ENCODE measurements at places on chromosomes 3 and 15.

- no peak for DNase-seq
These were observed 762.4 kb upstream of the DPPA4 start for GRCh38 chr3:110099711-110100110.

DNA sequence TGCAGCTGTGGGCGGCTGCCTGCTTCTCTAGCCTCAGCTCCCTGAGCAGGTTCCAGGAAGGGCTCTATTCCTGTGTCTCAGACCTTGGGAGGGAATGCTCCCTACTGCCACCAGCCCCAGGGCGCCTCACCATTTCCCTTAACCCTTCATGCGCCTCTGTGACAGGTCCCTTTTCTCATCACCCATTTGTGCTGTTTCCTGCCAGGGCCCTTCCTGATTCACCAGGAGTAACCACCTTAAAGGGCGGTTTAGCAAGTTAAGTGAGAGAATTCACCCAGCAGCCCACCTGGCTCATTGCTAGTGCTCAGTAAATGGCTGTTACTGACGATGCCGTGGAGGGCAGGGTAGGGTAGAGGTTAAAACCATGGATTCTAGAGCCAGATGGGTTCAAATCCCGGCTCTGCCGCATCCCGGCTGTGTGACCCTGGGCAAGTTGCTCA lies 87.8 kb downstream of the WNT7A start:
- no peak for DNase-seq

- DNase-seq: peak; percentile 89
These were observed 6.6 kb upstream of the SCAP start for GRCh38 chr3:47482366-47482765.

DNA sequence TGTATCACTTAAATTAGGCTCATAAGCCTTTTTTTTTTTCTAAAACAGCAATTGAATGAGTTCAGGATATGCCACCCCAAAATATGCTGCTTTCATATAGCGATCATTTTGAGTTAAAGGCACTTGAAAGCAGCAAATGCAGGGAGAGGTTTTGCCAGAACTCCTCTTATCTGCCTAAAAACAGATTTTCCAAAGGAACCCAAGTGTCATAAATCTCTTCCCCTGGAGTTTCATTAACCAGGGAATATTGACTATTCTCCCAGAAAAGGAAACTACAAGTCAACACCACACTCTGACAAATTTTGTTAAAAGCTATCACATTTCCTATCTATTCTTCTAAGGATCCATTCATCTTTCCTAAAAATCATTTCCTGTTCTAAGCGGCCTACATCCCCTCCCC lies 11.3 kb downstream of the DNAAF4 start:
- no peak for DNase-seq

DNA sequence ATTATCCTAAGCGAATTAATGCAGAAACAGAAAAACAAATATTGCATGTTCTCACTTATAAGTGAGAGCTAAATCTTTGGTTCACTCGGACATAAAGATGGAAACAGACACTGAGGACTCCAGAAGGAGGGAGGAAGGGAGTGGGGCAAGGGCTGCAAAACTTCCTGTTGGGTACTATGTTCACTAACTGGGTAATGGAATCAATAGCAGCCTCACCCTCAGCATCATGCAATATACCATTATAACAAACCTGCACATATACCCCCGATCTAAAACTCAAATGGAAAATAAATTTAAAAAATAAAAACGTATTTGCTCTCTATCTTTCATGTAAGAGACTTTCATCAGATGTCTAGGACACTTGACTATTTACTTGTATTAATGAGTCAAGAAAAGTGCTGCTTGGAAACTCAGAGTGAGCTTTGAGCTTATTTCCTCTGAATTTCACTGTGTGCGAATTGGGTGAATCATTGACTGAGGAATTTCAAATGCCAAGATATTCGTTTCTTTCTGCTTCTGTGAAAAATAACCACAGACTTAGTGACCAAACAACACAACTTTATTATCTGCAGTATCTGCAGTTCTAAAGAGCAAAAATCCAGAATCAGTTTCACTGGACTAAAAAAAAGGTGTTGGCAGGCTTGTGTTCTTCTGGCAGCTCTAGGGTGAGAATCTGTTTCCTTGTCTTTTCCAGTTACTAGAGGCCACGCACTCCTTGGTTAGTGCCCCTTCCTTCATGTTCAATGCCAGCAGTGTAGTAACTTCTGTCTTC lies 18.4 kb downstream of the TM4SF18 start:
- no peak for DNase-seq

DNA sequence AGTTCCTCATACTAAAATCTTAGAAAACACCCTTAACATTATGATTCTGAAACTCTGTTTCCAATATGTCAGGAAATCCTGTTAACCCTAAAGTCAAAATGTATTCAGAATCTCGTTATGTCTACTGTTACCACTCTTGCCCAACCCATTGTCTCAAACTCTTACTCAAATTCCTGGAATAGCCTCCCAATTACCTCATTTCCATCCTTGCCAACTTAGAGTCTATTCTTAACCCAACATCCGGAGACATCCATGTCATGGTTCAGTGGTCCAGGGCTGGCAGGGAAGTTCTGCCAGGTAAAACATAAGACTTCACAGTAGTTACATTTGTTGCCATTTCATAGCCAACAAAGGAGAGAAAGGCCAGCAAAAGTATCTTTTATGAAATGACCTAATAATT lies 593.9 kb downstream of the PYDC2 start:
- no peak for DNase-seq

DNA sequence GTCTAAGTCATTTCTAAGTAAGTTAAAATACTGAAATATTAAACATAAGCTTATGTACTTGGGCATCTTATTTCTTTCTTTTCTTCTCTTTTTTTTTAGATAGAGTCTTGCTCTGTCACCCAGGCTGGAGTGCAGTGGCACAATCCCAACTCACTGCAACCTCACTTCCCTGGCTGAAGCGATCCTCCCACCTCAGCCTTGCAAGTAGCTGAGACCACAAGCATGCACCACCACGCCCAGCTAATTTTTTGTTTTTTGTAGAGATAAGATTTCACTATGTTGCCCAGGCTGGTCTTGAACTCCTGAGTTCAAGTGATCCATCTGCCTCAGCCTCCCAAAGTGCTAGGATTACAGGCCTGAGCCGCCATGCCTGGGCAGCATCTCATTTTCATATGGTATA lies 16.0 kb upstream of the ZNF710 start:
- no peak for DNase-seq

GRCh38 chr3:77795013-77795412 lies 755.1 kb downstream of the ROBO2 start:
- no peak for DNase-seq

DNA sequence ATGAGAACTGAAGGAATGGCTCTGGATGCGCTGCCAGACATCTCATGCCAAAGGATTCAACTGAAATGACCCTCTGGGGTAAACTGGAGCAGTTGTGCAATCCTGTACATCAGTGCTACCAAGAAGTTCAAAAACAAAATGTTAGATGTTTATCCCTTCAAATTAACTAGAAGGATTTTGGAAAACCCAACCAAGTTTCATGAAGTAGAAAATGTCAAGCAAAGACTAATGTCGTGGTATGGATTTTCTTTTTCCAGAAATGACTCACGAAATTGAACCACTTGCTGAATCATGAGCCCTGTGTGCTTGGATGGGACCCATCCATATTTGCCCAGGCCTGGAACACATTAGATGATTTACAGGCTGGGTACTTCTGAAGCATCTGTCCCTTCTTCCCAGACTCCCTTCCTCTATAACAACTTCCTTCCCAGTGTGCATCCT lies 101.6 kb downstream of the LRTM1 start:
- DNase-seq: no peak

DNA sequence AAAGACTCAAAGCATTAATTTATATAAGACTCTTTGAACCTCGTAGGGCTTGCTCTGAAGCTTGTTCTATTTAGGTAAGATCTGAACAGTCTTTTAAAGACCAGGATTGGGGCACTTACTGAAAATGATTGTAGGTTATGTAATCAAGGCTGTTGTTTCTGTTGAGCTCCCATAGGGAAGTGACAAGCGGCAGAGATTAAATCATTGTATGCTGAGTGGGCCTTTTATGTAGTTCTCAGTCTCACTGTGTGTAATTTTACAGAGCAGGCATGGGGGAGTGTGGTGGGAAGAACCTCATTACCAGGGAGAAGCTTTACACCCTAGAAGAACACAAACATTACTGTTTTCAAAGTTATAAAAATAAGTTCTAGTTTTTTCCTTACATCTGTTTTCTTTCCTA lies 160.0 kb upstream of the SNTN start:
- DNase-seq: no peak

DNA sequence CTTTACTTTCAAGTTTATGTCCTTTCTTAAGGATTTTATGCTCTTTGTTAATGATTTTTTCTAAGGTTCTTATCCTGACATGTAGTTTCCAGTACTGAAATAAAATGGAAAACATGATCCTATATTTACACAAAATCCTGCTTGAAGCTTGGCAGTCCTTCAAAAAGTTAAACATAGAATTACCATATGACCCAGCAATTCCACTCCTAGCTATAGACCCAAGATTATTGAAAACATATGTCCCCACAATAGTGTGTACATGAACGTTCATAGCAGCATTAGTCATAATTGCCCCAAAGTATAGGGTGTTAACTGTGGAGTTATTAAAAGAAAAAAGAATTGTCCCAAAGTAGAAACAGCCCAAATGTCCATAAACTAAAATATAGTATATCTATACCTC lies 33.2 kb downstream of the ITGB5 start:
- DNase-seq: no peak

DNA sequence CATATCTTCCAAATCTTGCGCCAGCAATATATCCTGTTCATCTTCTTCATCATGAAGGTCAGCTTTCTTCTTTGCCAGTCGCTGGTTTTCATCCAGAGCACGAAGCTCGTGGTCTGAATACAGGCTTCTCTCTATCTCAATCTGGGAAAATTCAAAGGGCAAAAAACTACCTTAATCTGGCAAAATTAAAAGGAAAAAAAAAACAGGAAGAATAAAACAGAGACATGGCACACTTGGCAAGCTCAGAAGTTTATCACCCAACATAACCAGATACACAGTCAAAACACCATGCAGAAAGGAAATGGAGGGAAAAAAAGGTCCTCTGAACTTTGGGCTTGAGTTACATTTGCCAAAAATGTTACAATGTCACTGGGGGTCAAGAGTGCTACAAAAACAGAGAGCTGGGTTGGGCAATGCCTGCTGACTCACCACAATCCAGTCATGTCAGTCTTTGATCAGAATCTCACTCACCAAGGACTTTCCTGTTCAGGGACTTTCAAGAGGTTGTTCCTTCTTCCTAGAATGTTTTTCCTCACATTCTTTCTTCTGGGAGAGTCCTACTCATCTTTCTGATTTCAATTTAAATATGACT lies 1.5 kb downstream of the MRPL46 start:
- no peak for DNase-seq

DNA sequence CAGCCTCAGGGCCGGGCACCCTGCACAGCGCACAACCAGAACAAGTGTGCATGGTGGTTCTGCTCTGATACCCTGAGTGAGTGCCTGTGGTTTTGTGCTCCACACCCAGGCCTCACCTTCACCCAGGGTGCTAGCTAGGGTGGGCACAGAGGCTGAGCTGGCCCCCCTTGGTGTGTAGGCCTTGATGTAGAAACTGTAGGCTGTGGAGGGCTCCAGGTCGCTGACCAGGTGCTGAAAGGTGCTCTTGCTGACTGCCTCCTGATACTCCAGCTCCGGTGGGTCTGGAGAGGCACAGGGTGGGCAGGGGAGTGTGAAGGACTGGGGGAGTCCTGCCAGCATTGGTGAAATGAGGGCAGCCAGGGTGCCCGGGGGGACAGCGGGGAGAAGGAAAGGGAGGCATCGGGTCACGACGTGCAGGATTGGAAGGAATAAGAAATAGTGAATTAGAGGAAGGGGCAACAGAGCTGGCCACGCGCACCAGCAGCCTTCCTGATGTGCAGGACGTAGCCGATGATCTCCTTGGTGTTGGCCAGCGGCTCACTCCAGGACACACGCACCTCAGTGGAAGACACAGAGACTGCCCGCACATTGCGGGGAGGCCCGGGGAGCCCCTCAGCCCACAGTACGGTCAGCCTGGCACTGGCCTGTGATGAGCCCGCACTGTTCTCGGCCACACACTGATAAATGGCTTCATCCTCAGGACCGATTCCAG lies 26.6 kb downstream of the RNU5B-1 start:
- no peak for DNase-seq

DNA sequence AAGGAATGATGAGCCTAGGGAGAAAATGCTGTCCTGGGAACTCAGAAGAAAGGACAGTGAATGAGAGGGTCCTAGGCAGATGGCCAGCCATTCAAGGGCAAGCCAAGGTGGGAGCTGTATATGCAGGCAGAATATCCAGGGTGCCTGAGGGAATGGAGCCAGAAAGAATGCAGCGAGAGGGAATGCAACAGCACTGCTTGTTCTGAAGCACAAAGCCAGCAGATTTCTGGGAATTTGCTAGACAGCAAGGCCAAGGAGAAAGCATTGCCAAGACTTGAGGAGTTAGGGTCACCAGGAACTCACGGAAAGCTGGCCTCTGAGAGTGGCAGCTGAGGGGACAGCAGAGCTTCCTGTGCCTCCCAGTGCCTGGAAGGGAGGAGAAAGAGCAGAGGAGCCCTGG lies 200.6 kb downstream of the MYRIP start:
- no peak for DNase-seq

DNA sequence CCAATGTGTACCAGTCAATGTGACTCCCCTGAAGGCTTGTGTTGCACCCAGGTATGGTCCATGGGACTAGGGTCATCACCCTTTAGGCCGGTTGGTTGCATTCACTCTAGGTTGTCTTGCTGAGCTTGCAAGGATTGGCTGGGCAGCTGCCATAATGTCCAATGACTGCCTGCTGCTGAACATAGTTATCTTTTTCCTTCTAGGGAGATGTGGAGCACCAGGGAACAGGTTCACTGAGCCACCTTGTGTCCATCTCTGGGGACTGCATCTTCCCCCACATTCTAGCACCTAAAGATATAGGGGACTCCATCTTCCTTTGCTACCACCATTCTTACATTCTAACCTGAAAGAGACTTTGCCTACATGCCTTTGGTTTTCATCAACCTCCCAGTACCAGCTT lies 580.4 kb upstream of the TBL1XR1 start:
- DNase-seq: peak; percentile 77

GRCh38 chr3:31377045-31377642 lies 155.6 kb upstream of the STT3B start:
- DNase-seq: no peak

DNA sequence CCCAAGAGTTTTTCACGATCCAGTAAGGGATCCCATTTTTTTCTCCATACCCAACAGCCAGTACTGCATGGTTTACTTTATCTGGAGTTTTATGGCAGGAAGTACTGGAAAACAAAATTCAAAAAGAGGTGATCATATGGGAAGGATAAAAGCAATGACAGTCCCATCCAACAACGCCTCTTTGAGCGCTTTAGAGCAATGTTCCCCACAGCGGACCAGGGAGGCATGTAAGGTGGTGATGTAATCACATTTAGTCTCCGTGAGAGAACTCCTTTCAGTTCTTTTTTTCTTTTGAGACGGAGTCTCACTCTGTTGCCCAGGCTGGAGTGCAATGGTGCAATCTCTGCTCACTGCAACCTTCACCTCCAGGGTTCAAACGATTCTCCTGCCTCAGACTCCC lies 21.8 kb downstream of the CTSH start:
- no peak for DNase-seq

DNA sequence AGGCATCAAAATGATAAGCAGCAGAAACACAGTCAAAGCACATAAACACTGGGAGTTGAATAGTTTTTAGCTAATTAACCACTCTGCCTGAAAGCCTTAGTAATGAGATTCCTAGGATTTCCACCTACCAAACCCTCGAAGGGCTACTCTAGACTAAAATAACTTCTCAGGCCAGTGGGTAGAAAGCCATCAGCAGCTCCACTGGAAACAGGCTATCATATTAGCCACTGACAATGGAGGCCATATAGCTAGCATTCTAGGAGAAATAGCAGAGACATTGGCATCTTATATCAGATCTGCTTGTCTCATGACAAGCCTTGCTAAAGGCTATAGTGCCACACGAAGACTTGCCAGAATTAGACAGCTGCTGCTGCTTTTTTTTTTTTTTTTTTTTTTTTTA lies 4.5 kb upstream of the CAPN3 start:
- no peak for DNase-seq
